ENCODE measurements at places on chromosomes 12 and 14.

- DNase-seq: no peak
Measured at GRCh38 chr12:45887544-45887943, 102.8 kb downstream of the SCAF11 start.

DNA sequence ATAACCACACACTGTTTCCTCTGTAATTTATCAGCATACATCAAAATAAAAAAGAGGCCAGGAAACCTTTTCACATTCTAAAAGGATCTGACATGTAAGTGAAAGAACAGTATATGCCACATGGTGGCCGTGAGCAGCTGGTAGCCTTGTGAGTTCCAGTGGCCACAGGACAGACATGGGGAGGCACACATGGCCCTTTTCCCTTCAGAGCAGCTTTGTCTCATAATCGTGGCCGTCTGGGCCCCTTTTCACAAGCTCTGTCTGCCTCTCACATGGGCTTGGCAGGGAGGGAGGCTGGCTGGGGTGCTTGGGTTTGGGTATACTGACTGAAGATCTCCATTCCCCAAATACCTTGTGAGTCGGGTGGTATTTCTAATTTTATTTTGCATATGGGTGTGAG lies 1.5 kb upstream of the ZDHHC22 start:
- no peak for DNase-seq

DNA sequence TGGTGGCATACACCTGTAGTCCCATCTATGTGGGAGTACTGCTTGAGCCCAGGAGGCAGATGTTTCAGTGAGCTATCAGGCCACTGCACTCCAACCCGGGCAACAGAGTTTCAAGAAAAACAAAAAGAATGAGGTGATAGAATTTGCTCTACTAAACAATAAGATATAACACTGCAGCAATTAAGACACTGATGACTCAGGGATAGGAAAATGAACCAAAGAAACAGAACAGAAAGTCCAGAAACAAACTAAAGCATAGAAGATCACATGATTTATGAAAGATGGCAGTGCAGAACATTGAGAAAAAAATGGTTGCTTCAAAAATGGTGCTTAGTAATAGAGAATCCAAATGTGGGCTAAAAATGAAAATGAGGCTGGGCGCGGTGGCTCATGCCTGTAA lies 65.2 kb upstream of the AP4S1 start:
- no peak for DNase-seq

- DNase-seq: no peak
Measured at GRCh38 chr14:94388384-94389103, at the start of gene SERPINA1. TSS of gene SERPINA1 (minus strand) at chr14:94388602. CDS start at chr14:94383237, 5,365 bp downstream.

GRCh38 chr12:52502877-52503276 lies 9.8 kb upstream of the KRT6A start:
- DNase-seq: no peak

DNA sequence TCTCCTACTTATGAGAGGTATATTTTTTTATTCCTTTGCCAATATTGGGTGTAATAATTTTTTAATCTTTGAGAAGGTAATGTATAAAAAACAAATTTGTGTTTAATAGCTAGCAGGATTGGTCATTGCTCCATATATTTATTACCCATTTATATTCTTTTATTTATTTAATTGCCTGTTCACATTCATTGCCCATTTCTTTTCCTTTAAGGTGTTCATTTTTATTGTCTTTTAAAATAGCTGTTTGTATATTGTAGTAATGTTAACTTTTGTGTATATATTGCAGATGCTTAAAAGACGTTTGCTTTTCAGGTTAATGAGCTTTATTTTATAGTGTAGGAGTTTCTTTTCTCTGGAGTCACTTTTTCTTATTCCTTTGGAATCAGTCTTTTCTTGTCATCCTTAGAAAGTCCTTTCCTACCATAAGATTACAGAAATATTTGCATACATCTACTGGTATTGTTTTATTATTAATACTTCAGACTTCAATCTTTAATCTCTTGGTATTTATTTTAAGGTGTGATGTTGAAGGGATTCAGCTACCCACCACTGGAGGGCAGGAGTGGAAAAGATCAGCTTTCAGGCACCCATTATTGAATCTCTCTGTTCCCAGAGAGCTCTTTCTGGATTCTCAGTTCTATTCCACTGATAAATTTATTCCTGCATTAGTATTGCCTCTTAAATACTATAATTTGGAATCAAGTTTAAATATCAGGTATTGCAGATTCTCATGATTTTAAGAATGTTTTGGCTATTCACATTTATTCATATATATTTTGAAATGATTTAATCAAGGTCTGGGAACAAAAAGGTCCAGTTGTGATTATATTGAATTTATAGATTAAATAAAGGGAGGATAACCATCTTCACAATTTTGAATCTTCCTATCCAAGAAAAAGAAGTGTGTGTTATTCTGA lies 17.3 kb downstream of the PPM1A start:
- no peak for DNase-seq

DNA sequence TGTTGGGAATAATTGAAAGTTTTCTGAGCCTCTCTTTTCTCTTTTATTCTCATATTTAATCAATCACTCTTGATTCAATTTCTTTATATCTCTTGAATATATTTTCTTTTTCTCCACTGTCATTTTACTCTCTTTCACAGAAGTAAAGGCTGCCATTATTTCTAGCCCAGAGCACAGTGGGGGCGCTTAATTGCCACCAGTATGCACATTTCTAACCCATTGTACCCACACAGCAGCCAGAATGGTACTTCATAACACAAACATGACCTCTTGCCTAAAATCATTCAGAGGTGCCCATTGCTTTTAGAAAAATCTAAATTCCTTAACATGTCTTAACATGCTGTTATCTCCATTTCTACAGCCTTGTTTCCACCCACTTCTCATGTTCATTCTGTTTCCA lies 190.2 kb upstream of the LMO3 start:
- no peak for DNase-seq

DNA sequence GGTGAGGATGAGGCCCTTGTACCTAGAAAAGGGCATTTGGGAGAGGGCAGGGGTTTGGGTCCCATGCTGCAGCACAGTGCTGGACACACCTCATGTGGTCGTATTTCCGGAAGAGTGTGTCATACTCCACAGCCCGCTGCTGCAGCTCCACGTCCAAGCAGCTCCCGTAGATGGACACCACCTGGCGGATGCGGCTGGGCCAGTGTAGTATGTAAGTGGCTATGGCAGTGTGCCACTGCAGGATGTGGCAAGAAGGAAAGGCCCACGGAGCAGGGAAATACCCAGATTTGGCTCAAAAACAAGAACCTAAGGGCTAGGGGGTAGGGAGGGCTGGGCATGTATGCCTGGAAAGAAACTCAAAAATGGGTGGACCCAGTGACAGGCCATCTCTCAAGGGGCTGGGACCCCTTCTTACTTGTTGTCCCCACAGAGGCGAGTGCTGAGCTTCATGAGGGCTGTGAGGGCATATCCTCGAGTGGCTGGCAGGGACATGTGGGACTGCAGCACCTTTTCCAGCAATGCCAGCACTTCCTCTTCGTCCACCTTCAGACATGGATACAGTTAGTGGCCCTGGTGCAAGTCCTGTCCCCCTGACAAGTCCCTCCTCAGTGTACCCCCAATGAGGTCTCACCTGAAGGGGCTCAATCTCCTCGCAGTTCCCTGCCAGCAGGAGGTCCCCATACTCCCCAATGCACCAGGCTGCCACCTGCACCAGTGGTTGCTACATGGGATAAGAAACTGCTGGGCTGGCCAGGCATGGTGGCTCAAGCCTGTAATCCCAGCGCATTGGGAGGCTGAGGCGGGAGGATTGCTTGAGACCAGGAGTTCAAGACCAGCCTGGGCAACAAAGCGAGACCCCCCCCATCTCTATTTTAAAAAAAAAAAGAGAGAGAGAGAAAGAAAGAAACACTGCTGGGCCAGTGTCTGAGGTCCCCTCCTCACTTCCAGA lies 5.4 kb downstream of the AP1G2 start:
- DNase-seq: no peak

DNA sequence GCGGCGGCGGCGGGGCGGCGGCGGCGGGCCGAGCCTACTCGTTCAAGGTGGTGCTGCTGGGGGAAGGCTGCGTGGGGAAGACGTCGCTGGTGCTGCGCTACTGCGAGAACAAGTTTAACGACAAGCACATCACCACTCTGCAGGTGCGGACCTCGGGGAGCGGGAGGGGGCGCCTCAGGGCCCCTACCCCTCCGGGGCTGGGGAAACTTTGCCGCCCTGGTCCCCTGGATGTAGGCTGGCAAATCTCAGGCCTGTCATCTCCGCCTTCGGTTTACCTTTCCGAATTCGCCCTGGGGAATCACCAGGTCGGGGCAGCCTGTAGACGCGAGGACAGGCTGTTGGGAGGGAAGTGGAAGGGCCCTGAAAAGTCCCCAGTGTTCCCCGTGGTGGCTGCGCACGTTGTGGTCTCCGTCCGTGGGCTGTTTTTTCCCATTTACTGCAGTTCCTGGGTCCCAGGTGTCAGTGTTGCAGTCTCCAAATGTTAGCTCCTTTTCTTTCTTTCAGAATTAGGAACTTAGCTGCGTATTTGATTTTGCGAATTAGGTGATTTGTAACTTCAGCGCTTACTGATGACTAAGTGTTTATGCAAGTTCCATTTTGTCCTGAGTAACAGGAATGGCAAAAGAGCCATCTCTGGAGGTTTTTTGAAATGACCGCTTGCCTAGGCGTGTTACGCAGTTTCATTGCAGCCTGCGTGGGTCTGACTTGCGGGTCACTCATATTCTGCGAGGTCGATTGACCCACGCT lies 656 bp downstream of the RAB21 start:
- peak; percentile 41 for DNase-seq

DNA sequence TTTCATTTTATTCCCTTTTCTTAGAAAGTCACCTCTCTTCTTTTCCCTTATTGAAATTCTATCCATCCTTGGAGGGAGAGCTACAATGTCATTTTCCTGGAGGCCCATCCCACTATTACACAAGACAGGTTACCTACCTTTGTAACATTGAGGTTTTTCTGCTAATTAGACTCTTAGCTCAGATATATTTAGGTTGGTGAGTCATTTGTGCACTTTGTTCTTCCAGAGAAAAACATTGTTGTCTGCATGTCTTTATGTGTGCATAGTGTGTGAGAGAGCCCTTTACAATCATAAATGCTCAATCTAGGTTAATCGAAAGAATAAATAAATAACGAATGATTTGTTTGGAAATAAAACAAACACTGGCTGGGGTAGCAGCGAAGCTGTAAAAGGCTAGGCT lies 191.8 kb downstream of the DACT1 start:
- DNase-seq: no peak

DNA sequence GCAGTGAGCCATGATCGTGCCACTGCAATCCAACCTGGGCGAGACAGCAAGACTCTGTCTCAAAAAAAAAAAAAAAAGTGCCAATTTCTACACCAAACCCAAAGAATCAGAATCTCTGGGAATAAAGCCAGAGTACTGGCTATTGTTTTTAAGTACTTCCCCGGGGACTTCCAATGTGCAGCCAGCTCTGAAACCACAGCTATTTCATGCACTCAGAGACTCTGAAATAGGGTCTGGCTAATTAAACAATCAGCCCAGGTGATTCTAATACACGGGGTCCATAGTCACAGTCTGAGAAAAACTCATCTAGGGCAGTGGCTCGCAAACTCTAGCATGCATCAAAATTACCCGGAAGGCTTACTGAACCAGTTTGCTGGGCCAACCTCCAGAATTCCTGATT lies 56.3 kb downstream of the SIX6 start:
- no peak for DNase-seq

- DNase-seq: no peak
Measured at GRCh38 chr12:4996714-4997113, 47.0 kb upstream of the KCNA5 start.

DNA sequence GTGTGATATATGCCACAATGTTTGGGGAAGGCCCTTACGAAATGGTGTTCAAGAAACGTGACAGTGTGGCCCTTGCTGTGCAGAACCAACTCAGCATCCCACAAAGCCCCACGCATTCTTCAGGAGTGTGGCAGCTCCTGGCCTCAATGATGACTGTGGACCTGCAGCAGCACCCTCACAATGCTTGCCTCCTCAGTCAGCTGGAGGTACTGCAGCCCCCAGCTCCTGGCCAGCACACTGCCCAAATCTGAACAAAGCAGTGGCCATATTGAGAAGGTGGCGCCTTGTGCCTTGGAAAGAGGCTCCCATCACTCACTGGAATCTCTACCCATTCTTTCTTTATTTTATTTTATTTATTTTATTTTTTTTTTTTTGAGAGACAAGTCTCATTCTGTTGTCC lies 10.4 kb downstream of the POLE2 start:
- DNase-seq: no peak

DNA sequence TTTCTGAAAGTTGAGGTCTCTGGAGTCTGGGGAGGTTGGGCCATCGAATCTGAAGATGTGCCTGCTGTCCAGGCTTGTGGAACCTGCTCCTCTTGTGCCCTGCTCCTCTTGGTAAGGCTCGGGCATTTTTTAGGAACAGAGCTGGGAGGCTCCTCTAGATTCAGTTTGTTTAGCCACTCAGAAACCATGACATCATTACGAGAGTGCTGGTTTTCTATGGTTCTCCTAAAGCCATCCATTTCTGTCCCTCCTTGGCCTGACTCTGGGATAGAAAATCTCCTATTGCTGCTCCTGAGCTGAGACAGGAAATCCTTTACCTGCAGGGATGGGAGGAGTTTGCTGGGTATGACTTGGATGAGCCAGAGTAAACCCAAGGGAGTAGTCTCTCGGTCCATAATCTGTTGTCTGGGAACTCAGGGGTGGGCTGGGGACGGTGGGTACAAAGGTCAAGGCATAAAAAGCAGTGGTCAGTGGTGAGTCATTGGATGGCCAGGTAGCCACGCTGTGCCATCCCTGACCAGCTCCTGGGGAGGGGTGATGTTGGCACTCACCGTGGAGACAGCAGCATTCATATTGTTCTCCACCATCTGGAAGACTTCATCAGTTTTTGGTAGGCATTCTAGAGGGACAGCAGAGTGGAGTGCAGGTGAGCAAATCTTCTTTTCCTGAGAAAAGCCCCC lies 2.4 kb upstream of the ADCY4 start:
- DNase-seq: no peak

DNA sequence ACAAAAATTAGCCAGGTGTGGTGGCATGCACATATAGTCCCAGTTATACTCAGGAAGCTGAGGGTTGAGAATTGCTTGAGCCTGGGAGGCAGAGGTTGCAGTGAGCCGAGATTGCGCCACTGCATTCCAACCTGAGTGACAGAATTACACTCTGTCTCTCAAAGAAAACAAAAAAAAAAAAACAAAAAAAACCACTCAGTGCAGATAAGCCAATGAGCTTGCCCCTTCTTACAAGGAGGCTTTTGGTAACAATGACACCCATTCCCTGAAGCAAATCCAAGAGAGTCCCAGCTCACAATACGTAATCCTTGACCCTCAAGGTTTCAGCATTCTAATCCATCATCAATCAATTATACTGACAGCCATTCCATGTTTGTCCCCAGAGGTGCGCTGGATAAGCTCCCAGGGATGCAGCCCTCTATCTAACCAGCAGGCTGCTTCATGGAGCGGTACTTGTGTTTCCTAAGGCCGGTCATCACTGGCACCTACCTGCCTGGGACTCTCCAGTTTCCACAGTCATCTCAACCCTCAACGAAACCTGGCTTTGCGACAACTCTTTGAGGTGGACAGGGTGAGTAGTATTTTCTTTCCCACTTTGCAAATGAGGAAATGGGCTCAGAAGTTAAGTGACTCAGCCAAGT lies 12.4 kb downstream of the GCN1 start:
- no peak for DNase-seq

DNA sequence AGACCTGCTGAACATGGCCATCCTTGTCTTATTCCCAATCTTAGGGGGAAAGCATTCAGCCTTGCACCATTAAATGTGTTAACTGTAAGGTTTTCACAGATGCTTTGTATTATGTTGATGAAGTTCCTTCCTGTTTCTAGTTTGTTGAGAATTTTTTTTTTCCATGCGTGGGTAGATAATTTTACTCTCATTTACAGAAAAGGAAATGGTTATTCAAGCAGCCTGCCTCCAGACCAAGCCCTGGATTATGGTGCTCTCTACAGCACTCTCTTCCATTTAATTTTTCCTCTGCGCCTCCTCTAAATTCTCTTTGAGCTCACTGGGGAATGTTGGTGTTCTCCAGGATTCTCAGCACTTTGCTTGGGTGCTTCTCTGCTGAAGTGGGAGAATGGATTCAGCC lies 179.3 kb upstream of the PZP start:
- no peak for DNase-seq
